ENCODE measurements at places on chromosomes 6 and 20.

DNA sequence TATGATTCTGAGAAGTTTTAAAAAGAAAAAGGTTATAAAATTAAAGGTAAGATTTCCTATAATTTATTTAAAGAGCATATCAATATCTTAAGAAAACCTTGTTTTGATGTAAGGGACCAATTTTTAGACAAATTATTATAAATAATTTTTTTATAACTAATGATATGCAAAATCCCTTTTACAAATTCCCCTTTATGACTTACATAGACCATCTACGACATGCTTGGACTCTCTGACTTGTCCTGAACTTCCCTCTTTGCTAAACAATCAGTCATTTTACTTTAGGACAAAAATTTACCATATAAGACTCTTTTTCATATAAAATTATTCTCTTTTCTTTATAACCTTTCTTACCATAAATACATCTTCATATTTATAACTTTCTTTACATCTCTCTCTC is 15.3 kb upstream of the ANGPT4 start:
- peak; percentile 11 for DNase-seq

DNA sequence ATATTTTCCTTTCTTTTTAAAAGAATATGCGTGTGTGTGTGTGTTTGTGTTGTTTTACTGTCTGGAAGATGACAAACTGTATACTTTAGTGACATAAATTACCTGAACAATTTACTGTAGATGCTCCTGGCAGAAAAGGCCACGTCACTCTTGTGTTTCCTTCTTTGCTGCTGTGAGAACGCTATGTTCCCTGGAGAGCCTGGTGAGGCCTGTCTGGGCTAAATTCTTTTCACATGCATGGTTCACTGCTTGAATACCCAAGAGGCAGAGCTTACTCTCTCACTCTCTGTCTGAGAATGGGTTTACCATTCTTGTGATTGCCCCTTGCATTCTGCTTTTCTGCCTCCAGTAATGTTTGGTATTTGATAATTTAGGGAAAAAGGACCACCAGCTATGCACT is 64.3 kb downstream of the EDN1 start:
- DNase-seq, result peak; percentile 39

- DNase-seq, result no peak
These were observed 4.4 kb downstream of the NCOA5 start for GRCh38 chr20:46085179-46085851.

DNA sequence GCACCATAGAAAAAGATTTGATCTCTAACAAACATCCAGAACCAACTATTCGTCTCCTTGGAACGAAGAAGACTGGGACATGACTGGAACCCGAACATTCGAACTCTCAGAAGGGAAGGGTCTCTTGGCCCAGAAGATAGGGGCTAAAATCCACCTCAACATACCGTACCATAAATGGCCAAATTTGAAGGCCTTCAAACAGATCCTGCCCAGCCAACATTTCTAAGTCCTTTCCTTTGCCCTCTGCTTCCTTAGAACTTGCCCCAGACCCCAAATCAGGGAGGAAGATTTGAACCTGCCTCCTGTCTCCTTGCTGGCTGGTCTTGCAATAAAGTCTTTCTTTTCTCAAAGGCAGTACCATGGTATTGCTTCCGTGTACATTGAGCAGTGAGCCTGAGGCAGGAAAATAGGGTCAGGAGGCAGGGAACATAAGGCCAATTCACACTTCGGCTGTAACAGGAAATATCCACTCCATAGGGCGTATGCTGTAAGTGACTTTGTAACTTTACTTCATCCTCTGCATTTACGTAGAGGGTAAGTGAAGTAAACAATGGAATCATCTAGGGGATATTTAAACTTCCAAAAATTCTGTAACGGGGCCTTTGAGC is 1.8 kb upstream of the PXDC1 start:
- no peak for DNase-seq

DNA sequence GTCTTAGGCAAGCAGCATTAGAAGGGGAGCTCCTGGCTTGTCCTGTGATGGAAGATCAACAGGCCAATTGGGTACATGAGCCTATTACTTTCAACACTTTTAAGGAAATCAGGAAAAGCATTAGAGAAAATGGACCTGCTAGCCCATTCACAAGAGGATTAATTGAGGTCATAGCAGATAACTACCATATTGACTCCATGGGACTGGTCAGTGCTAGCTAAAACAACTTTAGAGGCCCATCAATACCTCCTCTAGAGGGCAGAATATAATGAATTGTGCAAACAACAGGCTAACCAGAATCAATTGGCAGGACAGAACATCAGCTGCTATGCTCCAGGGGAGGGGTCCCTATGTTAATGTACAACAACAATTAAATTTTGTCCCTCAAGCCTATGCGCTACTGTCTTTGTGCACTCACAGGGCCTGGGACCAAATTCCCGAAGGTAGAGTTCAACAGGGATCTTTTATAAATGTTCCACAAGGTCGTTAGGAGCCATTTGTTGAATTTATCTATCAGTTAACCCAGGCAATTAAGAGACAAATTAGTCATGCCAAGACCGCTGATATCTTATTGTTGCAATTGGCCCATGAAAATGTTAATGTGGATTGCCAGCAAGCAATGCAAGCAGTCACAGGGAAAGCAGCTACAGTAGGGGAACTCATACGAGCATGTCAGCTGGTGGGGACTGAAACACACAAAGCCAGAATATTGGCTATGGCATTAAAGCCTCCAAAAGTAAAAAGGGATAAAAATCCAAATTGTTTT is 106.6 kb upstream of the BTN3A2 start:
- peak; percentile 11 for DNase-seq

DNA sequence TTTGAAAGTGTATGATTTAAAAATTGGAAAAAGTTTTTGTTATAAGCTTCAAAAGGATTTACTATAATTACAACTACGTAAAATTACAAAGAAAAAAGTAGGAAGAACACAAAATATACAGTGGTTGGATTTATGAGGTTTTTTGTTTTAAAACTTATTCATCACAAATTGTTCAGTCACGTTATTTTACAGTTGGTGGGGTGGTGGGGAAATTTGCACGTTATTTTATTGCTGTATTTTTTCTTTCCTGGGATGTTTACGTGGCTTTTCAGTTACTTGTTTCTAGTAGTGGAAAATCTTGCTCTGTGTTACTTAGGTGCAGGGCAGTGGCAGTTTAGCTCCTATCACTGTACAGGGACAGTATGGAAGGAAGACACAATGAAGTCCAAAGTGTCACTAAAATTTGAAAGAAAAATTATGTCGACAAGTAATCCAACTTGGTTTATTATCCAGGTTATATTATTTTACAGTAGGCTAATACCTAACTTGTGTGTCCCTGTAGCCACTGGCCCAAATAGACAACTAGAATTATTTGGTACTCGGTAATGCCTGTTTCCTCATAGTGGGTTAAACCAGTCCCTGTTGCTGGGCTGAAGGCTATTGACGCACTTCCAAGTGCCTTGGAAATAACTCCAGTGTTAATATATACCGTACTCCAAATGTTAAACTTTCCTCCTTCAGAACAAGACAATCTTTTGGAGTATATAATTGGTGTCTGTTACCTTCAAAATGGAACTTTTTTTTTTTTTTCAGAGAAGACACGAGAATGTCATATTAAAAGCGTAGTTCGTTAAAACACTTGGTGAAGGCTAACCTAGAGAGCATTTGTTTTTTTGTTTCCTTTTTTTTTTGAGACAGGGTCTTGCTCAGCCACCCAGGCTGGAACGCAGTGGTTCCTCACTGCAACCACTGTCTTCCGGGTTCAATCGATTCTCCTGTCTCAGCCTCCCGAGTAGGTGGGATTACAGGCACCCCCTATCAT is 4.6 kb downstream of the JARID2 start:
- no peak for DNase-seq

GRCh38 chr6:30321692-30322388 is 4.9 kb upstream of the TRIM39 start:
- no peak for DNase-seq

DNA sequence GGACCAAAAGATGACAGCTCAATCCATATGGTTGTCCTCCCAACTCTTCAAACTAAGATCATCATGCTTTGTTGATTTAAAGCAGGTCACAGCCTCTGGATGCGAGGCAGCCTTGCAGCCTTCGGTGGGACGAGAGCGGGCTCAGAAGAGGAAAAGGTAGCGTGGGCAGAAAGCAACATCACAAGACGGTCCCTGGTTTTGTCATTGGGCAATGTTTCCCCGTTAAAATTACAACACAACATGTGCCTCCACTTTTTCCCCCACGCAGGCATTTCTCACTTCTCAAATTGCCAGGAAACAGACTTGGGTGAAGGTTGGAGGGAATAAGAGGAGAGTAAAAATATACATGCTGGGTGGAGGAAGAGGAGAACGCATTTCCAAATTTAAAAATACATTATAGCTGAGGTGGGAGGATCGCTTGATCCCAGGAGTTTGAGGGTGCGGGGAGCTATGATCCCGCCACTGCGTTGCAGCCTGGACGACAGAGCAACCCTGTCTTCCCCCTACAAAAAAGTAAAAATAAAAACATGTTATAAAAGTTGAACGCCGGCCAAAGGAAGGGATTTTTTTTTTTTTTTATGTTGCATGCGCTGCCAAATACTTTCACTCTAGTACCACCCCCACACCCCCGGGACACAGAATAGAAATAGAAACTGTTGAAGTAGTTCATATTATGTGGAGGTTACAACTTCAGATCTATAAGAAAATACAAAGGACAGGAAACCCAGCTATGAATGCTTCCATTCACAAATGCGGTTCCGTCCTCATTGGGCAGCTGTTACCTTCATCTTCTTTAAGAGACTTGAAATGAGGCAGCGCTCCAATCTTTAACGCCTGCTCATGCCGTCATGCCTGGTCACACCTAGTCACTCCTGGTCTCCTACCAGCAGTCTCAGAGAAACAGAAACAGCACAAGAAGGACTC is 13.9 kb upstream of the NAA20 start:
- no peak for DNase-seq

GRCh38 chr20:11227602-11228001 is 553.8 kb upstream of the JAG1 start:
- DNase-seq, result no peak

DNA sequence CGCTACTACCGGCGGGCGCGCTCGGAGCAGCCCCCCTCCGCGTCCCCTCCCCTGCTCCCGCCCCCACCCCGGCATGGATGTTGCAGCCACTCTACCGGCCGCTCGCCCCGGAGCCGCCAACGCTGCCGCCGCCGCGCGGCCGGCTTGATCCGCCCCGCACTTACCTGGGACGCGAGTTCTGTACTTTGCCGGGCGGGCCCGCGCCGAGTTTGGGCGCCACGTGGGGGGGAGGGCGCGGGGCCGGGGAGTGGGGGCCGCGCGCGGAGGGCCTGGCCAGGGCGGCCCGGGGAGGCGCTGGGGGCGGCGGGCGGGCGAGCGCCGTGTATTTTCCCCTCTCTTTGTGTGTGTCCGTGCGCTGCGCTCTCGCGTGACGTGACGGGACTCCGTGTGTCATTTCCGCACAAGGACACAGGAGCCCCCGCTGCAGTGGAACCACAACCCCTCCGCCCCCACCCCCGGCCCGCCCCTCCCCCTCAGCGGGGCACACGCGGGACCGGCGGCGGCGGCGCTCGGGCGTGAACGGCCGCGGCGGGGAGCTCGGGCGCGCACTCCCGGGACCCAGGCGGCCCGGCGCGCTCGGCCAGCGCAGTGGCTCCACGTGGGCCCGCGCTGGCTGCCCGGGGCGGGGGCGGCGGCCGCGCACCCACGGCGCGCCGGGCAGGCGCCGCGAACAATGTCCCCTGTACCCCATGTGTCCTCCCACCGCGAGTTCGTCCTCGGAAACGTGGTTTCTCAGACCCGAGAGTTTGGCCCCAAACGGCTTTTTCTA is at the start of gene BEND3:
Gene BEND3, minus strand, starts transcription at position 590 of the 769 bp plus-strand sequence. CDS start 16,230 bp downstream, outside the sequence.
- peak; percentile 33 for DNase-seq

- DNase-seq, result no peak
These were observed 34.9 kb downstream of the KLHL31 start for GRCh38 chr6:53630533-53631226.

DNA sequence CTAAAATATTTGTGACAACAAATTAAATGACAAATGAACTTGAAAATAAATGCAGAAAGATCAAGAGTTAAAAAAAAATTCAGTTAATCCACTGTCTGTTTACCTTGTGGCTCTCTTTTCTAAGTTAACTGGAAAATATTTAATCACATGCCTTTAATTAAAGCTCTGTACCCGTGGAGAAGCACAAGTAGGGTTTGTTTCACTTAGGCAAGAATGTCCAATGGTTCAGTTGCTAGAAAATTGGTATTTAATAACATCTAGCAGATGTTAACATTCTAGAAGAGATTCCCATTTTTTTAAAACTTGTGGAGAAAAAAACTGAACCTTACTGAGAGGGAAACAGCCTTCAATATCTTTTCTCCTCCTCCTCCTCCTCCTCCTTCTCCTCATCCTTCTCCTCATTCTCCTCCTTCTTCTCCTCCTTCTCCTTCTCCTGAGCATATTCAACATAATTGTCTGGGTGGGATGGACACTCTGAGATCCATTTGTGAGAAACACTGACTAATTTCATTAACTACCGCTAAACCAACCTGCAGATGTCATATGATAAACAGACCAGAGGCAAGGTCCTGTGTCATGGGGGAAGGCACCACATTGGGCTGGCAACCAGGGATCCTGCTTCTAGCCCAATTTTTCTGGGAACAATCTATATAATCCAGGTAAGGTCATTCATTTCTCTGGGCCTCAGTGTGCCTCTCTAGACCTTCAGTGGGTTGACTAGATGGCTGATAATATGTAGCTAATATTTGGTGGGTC is 44.1 kb upstream of the AKIRIN2 start:
- DNase-seq, result no peak

GRCh38 chr6:24064832-24065231 is 61.2 kb upstream of the NRSN1 start:
- no peak for DNase-seq

- no peak for DNase-seq
These were observed 5.1 kb downstream of the LZTS3 start for GRCh38 chr20:3168079-3168828.

DNA sequence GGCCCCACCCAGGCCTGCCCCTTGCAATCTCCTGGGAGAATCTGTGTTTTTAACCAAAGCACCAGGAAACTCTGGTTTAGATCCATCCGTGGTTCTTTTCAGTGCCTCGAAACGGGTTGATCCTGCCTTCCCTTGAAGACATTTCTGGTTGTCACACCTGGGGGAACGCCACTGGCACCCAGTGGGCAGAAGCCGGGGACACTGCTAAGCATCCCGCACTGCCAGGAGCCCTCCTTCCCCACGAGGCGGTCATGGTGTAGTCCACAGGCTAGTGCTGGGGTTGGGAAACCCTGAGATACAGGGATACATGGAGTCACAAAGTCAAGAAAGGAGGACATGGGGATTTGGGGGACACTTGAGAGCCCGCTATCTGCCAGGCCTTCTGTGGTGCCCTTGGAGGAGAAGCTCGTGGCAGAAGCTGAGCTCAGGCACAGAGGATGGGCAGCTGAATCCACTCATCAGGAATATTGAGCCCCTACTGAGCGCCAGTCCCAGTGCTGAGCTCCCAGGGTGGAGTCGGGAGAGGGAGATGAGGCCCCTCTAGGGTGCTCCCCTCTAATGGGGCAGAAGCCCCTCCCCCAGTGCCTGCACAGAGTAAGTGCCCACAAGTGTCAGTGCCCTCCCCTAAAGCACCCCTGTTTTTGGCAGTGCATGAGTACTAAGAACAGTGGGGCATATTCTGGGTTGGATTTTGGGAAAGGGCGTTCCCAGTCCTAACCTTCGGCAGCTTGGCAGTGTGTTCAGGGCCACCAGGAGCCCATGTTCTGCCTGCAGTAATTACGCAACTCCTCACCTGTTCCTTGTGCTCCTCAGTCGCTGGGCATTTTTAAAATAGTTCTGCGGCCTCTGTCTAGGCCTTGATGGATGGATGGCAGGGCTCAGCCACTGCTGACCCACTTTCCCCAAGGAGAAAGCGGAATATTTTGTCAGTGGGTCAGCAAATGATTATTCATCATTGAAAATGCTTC is 25.6 kb upstream of the PHACTR3 start:
- DNase-seq, result no peak

GRCh38 chr20:31925631-31926030 is 26.2 kb downstream of the PDRG1 start:
- DNase-seq, result no peak

GRCh38 chr6:149045404-149045803 is 272.1 kb upstream of the TAB2 start:
- no peak for DNase-seq
